Epithelial cell of proximal tubule (primary cell): ENCODE measurements at places on chromosomes 5 and 9. TPM values are rescaled to one million over a fixed set of nuclear protein-coding genes. Genes with fewer than 3 reads are reported as not detected.

- DNase-seq: no peak
Observed at GRCh38 chr5:65050140-65050539, 281.4 kb downstream of the CWC27 start.

DNA sequence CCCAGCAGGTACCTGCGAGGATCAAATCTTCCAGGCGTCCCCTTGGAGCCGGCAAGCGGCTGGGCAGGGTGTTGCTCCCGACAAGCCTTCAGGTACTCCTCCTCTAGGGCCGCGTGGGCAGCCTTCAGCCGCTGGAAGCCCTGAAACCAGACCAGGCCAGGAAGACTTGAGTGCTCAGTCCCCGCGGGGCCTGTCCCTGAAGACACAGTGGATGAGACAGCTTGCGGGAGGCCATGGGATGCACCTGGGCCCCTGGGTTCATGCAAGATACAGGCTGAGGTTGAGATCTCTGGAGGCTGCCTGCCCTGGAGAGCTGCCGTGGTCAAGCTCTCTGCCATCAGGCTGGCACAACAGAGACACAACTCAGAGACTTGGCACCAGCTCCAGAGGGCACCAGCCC, 25.4 kb downstream of the AKNA start:
- DNase-seq: no peak

- no peak for DNase-seq
Observed at GRCh38 chr9:4828761-4829160, 36.0 kb downstream of the RCL1 start.

GRCh38 chr5:66169534-66169933, 25.4 kb downstream of the SREK1 start:
- peak; percentile 40 for DNase-seq

- no peak for DNase-seq
Observed at GRCh38 chr5:137466889-137467288, 32.2 kb downstream of the SPOCK1 start.

GRCh38 chr5:81163651-81164050, 69.5 kb upstream of the CKMT2 start:
- no peak for DNase-seq

DNA sequence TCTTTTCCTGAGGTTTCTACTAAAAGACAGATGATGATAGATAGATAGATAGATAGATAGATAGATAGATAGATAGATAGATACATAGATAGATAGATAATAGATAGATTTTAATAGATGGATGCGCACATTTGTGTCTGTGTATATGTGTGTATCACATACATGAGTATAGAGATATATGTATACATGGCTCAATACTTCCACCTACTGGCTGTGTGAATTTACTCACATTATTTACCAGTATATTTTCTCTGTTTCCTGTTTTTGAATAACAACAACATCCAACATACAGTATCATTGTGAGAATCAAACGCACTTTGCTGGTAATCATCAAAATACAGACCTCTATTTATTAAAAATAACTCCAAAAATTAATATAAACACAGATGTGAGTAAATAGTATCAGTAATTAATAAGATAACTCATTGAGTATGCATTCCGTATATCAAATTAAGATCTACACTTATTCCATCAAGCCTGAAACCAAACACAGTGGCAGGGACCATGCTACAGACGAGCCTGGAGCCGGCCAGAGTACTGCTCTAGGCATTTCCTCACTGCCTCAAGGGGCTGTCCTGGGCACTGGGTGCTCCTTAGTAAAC, 338.0 kb downstream of the SEMA5A start:
- DNase-seq: no peak

- DNase-seq: peak; percentile 22
Observed at GRCh38 chr5:177249761-177250537, 53.6 kb downstream of the RAB24 start.

GRCh38 chr5:98630621-98631020, 142.8 kb upstream of the RGMB start:
- no peak for DNase-seq

DNA sequence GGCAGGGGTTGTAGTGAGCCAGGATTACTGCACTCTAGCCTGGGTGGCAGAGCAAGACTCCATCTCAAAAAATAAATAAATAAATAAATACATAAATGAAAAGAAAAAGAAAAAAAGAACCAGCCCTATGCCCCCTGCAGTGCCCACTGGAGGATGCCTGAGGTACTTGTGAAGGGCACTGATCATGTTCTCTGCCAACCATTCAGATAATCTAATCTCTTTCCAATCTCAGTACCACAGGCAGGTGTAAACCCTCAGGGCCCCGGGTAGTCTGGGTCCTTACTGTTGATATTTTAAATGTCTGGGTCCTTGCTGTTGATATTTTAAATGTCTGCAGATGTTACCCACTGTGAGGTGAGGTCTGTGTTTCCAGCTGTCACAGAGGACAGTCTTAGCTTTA, 321.8 kb upstream of the ADCY2 start:
- DNase-seq: no peak

GRCh38 chr9:116064970-116065369, 88.6 kb upstream of the PAPPA start:
- DNase-seq: no peak

- no peak for DNase-seq
Observed at GRCh38 chr9:85508616-85509015, 233.1 kb downstream of the AGTPBP1 start.

- no peak for DNase-seq
Observed at GRCh38 chr9:95110921-95111525, 206.5 kb downstream of the FANCC start.

DNA sequence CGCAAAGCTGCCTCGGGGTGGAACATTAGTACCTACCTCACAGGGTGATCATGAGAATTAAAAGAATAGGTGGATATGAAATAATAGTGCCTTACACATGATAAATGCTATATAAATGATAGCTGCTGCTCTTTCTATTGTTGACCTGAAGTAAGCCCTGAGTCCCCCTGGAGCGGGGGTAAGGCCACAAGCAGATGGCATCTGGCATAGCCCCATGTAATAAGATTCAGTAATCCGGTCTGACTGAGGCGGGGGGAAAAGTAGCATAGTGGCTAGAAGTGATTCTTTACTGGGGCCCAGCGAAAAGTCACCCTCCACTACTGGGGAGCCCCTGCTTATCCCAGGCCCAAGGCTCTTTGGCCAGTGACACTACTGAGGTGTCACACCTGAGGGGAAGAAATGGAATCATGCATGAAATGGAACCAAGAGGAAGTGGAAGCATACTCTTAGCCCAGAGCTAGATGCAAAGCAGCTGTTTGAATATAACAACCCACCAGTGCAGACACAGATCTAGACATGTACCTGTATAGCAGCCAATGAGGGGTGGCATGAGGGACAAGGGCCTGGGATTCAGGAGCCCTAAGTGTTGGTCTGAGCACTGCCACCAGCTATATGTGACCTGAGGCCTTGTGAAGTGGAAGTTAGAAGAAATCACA, 16.1 kb upstream of the FGFR4 start:
- DNase-seq: no peak

- DNase-seq: no peak
Observed at GRCh38 chr5:119273391-119273839, 82.4 kb upstream of the TNFAIP8 start.

The NXNL2 gene
- 3.1 and 6.9 TPM in 2 replicates for total RNA-seq

The CD180 gene
- total RNA-seq: not detected in 2 replicates

The LMNB1 gene
- 112 and 163 TPM in 2 replicates for total RNA-seq

The LCP2 gene
- total RNA-seq: not detected in 2 replicates

The ADAMTSL1 gene
- total RNA-seq: 2.8 and 4.6 TPM in 2 replicates
